ENCODE measurements at places on chromosomes 16 and 17.

DNA sequence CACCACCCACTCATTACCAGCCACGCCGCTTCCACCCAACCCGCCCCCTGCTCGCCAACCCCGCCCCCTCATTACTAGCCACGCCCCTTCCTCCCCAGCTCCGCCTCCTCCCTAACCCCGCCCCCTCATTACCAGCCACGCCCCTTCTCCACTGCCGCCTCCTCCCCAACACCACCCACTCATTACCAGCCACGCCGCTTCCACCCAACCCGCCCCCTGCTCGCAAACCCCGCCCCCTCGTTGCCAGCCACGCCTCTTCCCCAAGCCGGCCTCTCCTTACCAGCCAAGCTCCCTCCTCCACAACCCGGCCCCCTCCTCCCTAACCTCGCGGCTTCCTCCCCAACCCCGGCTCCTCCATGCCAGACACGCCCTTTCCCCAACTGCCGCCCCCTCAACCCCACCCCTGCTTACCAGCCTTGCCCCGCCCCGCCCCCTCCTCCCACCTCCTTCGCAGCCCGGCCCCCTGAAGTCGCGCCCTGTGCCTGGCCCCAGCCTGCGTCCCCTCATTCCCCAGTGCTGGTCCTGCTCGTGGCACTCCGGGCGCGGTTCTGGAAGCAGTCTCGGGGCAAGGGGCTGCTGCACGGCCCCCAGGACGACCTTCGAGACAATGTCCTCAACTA lies 7.3 kb downstream of the SLC22A31 start:
- DNase-seq, result peak; percentile 96

- DNase-seq, result no peak
These were observed 15.0 kb downstream of the SLC38A8 start for GRCh38 chr16:84027625-84028024.

DNA sequence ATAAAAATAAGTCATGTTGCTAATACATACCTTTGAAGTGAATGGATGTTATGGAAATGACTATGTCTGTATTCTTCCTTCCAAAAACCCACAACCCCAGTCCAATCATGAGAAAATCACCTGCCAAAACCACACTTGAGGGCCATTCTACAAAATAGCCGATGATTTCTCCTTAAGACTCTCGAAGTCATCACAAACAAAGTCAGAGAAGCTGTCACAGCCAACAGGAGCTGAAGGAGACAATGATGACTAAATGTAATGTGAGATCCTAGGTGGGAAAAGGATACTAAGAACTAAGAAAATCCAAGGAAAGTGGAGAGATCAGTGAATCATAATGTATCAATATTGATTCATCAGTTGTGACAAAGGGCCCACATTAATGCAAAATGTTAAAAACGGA lies 432.9 kb upstream of the DYNLRB2 start:
- DNase-seq, result no peak

GRCh38 chr16:68202091-68202519 lies 33.8 kb downstream of the ESRP2 start:
- DNase-seq, result no peak

- DNase-seq, result no peak
These were observed 6.3 kb upstream of the ZDHHC7 start for GRCh38 chr16:85017633-85018032.

DNA sequence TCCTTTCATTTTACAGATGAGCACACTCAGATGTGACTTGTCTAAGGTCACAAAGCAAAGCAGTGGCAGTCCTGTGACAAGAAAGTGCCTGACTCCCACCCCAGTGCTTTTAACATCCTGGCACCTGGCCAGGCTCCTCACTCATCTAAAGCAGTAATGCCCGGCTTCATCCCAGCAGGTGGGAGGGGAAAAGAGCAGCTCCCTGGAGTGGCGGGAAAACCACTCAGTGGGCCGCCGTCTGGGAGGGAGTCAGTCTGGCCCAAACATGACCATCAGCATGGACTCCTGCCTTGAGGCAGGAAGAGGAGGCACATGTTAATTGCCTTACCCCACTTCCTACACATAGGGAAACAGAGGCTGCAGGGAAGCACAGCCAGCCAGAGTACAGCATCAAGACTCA lies 2.6 kb downstream of the PCGF2 start:
- DNase-seq, result no peak

GRCh38 chr17:66432411-66432957 lies 130.1 kb downstream of the PRKCA start:
- no peak for DNase-seq
